ENCODE measurements at places on chromosomes 2 and 18.
A peak's percentile ranks its signal among the peaks of the same experiment; 100 is the strongest.

DNA sequence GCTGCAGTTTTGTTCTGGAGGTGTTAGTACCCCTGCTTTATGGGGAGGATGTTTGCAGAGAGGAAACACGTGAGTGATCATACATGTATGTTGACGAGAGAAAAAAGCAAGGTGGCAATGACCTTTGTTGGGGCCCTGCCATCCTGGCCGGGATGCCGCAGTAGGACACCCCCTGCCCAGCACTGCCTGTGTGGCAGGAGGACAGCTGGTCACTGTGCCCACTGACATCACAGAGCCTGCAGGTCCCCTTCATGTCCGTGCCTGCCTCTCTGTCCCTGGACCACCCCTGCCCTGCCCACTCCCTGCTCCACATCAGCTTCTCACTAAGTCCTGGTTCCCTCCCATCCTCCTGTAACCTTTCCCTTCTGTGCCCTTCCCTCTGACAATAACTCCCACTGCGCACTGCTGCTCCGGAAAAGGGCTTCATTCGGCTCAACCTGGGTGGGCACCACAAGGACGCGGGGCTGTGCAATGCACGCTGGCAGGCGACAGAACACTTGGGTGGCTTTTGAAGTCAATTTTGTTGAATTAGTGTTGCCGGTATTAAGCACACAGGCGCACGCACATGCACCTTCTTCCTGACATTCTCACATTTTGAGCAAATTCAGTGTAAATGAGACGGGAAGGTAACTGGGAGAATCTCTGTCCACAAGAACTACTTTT, 51.5 kb upstream of the TWIST2 start:
- DNase-seq, result no peak

- no peak for DNase-seq
Observed at GRCh38 chr18:54033052-54033451, 191.4 kb downstream of the MBD2 start.

DNA sequence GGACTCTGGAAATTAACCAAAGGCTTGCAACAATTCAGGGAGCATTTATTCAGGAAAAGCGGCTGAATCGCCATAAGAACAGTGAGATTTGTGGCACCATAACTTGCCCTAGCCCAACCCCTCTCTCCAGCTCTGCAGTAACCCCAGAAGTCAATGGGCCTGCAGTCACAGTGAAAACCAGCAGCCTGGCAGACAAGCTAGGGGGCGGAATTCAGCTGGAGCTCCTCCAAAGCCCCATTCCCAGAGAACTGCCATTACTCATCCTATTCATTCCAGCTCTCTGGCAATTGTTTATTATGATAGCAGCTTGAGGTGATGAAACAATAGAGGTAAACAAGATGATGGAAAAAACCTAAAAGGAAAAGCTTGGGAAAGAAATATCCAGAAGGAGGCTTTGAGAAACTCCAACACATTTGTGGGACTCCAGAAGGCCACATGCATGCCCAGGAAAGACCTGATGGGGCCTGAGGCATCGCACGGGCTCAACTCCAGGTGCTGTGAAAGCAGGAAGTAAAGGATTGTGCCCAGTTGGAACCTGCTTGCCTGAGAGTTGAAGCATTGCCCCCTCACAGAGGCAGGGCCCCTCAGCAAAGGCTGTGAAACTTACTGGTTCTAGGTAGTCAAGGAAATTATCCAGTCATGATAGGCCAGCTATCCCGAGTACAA, 126.7 kb downstream of the TWIST2 start:
- peak; percentile 94 for DNase-seq

DNA sequence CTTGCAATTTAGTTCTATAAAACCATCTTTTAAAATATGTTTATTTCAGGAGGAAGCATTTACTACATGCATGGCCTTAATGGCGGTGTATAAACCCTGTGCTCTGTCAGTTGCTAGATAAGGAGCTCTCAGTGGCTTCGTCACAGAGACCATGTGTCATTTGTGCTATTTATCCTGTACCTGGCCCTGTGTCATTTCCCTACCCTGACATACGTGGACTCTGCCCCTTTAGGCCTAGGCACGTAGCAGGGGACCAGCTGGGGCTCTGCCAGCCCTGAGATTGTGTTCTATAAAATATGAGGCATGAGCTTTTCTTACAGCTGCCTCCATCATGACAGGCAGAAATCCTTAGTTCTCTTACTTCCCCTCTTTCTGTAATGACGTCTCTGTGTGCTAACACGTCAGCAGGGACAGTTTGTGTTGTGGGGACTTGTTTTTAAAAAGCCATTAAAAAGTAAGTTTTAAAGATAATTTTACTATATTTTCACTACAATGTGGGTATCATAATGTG, 88.0 kb downstream of the ITGB1BP1 start:
- no peak for DNase-seq

DNA sequence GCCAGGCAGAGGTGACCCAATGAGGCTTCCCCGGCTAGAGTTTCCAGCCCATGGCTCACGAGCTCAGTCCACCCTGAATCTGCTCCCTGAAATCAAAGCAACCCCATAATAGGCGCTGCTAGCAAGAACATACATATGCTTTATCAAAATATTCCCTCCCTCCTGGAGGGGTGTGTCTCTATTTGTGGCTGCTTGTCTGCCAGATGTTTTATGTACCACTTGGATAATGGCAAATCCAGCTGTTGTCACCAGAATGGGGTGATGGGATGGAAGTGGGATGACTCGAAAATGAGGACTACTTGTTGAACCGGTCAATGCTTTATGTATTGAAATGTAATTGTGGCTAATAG, 152.0 kb downstream of the GALNT14 start:
- no peak for DNase-seq

DNA sequence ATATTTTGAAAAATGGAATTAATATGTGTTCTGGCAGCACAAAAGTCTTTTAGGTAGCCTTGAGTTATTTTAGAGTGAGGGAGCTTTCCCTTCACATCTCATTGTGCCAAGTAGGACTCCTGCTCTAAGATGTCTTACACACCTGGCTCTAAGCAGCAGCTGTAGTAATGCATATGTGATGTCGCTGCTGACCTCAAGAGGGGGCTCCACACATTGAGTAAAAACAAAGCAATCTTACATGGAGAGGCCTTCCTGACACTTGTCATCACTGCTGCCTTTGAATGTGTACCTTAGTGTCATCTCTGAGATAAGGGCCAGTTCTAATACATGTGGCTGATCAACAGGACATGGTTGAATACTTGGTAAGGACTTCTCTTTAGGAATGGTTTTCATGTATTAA, 75.8 kb downstream of the ACTR3 start:
- DNase-seq, result peak; percentile 53

- DNase-seq, result no peak
Observed at GRCh38 chr2:52558265-52558664, 1209.3 kb upstream of the CHAC2 start.

DNA sequence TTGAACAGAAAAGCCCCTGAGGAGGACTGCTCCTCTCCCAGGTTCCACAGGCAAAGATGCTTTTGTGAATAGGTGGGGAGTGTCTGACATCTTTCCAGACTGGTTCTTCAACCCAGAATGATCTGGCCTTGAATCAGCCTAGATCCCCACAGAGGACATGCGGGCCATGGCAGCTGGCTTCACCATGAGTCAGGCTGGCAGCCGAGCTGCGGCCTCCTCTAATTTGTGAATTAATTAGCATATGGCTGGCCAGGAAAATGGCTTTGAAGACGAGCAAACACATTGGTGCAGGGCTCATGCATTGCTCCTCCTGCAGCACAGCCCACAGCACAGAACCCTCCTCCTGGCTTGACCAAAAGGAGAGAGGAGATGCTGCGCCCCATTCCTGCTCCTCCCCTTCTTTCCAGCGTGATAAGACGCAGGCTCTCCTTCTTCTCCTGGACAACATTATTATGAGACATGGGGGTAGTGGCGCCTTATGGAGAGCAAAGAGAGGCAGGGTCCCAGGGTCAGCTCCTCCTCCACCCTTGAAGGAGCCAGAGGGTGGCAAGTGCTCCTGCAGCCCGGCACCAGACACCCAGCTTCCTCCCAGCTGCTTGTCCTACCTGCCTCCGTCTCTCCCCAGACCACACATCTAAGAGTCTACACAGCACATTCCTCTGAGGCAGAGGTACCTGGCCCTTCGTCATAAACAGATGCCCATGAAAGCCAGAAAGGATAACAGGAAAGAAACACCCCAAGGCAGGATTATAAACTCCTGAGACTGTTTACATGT, 66.7 kb downstream of the EDAR start:
- no peak for DNase-seq

GRCh38 chr2:218400167-218400929, 680 bp downstream of the CTDSP1 start:
- DNase-seq, result no peak

DNA sequence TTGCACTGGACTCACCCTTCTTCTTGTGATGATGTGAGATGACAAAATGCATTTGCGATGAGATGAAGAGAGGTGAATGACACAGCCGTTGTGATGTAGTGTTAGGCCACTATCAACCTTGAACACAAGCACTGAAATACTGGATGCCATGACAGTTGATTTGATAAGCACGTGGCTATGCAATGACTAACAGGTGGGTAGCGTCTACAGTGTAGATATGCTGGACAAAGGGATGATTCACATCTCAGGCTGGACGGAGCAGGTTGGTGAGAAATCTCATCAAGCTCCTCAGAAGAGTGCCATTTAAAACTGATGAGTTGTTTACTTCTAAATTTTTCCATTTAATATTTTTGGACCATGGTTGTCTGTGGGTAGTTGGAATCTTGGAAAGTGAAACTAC, 375.8 kb upstream of the LYPD1 start:
- DNase-seq, result no peak

- no peak for DNase-seq
Observed at GRCh38 chr2:113791697-113792590, 35.5 kb upstream of the SLC35F5 start.

DNA sequence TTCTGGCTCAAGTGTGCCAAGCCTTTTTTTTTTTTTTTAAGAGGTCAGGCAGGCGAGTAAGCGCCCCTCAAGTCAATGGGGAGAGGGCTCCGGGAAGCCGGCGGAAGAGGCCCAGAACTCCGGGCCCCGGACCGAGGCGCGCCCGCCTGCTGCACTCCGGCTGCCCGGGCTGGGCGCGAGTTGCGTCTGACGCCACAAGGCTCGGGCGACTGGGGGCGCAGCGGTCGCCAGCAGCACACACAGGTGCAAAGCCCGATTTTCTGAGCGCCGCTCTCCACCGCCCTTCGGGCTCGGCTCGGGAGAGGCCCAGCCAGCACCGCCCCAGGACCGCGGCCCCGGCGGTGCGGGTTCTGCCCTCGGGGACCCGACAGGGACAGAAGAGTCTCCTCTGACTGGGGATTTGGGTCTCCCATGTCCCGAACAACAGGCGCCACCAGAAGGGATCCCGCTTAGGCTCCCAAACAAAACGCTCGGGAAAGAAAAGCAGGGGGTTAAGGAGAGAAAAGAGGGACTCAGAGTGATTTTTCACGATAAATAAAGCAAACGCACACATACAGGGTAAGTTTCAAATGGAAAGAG, 787 bp downstream of the ERBB4 start:
- DNase-seq, result no peak

DNA sequence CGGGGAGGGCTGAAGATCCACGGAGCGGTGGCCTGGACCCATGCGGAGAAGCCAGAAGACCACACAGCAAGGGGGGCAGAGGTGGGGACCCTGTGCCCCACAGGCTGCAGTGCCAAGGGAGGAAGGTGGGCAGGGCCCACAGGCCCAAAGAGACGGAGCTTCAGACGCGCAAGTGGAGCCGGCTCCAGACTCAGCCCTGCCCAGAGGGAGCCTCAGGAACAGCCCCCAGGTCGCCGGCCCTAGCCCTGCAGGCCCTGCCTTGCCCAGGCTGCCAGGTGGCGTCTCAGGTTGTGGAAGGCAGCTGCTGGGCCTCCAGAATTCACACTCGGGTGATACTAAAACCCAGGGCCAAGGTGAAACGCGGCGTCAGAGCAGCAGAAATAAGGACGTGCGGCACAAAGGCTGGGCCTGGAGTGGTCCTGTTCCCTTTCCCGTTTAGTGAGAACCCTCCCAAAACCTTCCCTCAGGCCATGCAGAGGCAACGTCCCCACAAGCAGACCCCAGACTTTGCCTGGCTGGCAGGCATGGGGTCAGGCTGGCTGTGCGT, 36.8 kb downstream of the SLC66A2 start:
- no peak for DNase-seq

- no peak for DNase-seq
Observed at GRCh38 chr2:236240228-236240990, 23.8 kb downstream of the ASB18 start.

- DNase-seq, result no peak
Observed at GRCh38 chr18:12281861-12282260, 26.2 kb upstream of the TUBB6 start.

- no peak for DNase-seq
Observed at GRCh38 chr2:64840426-64840881, 148.7 kb upstream of the SLC1A4 start.

DNA sequence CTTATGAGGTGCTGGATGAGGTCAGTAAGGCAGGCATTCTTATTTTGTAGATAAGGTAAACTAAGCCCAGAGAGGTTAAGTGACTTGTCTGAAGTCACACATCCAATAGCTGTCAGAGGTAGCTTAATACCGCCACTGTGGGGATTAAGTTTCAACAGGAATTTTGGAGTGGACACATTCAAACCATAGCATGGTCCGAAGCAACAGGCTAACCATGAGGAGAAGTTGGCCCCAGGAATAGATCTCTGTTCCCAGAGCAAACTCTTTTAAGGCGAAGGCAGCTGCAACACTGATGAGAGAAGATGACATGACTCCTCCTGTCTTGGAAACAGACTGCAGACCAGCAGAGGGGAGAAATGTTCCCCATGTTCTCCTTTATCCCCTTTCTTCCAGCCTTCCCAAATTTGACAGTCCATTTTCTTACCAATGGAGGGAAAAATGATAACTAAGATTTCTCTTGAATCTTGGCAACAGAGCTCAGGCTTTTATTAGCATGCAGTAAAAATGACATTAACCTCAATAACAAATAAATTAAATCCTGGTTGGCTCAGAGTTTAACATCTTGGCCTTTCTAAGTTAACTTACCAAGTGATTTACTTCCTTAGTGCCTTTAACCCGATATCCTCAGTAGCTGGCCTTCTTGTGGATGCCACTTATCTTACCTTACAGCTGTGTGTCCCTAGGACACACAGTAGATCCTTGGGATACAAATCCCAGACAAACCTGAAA, 67.9 kb upstream of the STPG4 start:
- no peak for DNase-seq

GRCh38 chr2:230939066-230939591, 14.1 kb upstream of the GPR55 start:
- no peak for DNase-seq

DNA sequence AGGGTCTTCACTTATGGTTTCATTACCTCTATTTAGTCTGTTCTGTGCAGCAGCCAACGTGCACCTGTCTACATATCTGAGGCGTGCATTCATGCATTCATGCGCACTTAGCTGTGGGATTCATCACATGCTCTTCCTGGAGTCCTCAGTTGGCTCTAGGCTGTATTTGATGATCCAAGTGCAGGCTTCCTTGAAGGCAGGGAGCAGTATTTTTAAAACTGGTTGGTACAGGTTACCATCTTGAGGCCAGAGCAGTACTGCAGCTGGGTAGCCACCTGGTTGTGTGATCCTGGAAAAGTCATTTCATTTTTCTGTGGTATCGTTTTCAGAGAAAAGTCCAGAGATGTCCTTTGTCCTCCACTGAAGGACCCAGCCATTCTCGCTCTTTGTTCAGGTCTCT, 109.8 kb downstream of the EN1 start:
- no peak for DNase-seq

GRCh38 chr18:3478262-3478978, 28.4 kb downstream of the TGIF1 start:
- DNase-seq, result peak; percentile 93

GRCh38 chr18:57437402-57437765, 2.2 kb downstream of the ONECUT2 start:
- DNase-seq, result no peak
